GOT3 (cell line): ENCODE measurements at places on chromosomes 5 and 9.

GRCh38 chr5:135005076-135005475, 29.0 kb downstream of the PITX1 start:
- no peak for DNase-seq

GRCh38 chr5:36096486-36096885, 29.8 kb upstream of the UGT3A2 start:
- DNase-seq: no peak

DNA sequence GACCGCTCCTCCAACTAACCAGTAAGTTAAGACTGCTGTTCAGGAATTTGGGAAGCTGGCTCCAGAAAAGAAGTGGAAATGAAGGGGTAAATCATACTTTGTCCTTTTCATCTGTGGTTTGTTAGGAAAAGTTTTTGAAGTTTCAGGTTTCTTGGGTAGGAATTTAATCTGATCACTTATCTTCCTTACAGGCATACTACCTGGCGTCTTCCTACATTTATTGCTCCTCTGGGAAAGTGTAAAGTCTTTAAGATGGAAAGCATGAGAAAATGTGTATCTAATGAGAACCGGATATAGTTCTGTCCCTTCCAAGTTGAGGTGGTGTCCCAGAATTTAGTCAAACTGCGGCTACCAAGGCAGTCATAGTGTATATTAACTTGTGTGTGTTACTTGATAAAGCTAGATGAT, 1.3 kb downstream of the RASA1 start:
- no peak for DNase-seq

DNA sequence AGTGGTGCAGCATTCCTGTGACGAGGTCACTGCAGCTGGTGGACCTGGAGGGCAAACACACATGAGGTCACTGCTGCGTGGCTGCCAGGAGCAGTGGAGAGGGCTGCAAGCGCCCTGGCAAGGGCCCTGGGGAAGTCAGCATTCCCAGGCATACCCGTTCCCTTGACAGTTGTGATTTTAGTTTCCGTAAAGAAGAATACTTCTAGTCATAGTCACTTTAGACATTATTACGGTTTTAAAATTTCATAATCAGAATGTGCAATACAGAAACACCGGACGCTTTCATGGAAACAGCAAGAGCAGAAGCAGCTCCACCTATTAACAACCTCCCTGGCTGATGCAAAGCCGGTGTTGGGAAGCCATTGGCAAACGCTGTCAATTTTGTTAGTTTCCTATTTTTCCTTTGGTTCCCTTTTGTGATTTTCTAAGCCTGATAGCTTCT, 129.8 kb downstream of the GADD45G start:
- DNase-seq: no peak

DNA sequence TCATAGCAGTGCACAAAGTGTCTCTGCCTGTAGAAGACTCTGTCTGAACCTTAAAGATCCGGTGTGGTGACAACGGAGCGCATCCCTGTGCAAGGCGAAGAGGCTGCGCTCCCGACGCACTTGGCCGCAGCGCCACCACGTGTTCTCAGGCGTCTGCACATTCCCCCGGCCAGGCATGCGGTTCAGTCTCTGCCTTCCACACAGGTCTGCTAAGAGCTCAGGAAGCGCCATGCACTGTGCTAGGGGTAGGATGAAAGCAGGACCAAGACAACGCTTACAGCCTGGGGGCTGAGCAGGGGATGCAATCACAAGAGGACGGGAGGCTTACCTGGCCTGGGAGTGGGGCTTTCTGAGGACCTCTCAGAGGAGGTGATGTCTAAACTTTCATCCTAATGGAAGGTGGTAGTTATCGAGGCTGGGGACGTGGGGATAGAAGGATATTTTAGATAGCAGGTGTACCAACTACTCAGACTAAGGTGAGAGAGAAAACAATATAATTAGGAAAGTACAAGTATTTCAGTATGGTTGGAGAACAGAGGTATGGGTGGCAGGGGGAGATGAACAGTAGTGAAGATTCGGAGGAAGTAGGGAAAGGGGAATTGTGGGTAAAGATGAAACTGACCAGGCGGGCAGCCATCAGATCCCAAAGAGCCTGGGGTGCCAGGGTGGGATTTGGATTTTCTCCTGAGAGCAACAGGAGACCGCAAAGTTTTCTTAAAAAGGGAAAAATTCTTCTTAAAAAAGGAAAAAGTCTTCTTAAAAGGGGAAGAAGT, 13.3 kb downstream of the CAPSL start:
- DNase-seq: peak; percentile 22

DNA sequence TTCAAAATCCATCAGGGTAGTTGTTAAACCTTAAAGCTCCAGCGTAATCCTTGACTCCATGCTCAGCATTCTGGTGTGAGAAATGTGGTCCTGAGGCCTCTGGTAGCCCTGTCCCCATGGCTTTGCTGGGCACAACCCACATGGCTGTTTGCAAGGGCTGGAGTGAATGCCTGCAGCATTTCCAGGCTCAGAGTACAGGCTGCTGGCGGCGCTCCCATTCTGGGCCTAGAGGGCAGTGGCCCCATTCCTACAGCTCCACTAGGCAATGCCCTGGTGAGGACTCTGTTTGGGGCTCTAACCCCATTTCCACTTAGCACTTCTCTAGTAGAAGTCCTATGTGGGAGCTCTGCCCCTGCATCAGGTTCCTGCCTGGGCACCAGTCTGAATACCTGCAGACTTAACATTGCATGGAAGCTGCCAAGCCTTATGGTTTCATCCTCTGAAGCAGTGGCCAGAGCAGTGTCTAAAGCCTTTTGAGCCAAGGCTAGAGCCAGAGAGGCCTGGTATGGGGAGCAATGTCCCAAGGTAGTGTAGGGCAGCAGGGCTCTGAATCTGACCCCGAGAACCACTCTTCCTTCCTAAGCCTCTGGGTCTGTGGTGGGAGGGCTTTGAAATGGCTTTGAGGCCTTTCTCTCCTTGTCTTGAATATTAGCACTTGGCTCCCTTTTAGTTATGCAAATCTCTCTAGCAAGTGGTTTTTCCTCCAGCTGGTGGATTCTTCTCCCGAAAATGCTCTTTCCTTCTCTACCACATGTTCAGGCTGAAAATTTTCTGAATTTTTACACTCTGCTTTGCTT, 5.8 kb upstream of the ALDH1A1 start:
- DNase-seq: no peak

DNA sequence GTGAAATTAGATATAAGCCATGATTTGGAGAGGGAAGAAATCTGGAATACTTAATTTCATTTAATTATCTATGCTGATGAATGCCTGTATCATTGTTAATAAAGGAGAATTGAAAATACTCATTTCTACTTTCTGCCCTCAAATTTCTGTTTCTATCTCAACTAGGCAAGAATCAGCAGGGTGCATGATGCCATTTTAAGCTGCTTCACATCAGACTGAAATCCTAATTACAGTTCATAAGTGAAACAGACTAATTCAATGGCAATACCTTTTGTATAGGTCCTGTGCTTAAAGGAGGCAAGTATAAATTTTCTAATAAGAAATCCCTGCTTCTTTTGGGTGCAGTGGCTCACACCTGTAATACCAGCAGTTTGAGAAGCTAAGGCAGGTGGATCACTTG, 22.3 kb upstream of the TAL2 start:
- no peak for DNase-seq

DNA sequence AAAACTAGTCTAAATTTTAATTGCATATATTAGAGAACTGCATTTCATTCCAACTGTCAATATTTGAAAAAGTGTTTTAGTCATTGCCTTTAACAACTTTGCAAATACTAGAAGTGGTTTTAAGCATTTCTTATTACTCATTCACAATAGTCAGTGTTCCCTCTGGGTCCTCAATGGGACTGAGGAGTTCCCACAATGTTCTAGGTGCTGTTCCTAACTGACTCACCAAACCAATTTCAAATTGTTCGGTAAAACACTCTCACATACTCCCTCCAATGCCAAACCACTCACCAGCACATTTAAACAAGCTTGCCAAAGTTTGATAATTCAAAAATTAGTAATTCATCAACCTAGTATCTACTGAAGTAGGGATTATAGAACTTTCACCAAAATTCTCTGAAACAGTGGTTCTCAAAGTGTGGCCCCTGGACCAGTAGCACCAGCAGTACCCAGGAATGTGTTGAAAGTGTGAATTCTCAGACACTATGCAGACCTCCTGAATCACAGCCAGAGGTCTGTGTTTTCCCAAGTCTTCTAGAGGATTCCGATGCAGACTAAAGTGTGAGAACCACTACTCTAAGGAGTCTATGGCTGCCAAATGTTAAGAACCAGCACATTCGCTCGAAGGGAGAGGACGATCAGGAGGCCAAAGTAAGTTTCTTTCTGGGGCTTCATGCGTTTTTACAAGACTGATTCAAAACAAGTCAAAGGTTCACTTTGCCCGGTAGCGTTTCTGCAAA, 72.8 kb downstream of the APBA1 start:
- no peak for DNase-seq

DNA sequence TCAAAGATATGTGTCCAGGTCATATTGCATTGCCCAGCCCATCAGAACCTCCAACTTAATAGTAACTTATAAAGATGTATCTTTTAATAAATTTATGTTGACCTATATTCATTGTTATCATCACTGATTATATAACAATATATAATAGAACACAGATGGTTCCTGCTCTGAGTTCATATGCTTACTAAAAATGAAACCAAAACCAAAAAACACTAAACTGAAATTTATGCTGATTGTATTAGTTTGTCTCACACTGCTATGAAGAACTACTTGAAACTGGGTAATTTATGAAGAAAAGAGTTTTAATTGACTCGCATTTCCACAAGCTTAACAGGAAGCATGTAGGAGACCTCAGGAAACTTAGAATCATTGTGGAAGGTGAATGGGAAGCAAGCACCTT, 462.5 kb upstream of the TYRP1 start:
- no peak for DNase-seq

- no peak for DNase-seq
These were observed 19.9 kb downstream of the C9orf152 start for GRCh38 chr9:110188101-110188500.

GRCh38 chr9:21608200-21608599, 126.1 kb upstream of the IFNE start:
- no peak for DNase-seq

DNA sequence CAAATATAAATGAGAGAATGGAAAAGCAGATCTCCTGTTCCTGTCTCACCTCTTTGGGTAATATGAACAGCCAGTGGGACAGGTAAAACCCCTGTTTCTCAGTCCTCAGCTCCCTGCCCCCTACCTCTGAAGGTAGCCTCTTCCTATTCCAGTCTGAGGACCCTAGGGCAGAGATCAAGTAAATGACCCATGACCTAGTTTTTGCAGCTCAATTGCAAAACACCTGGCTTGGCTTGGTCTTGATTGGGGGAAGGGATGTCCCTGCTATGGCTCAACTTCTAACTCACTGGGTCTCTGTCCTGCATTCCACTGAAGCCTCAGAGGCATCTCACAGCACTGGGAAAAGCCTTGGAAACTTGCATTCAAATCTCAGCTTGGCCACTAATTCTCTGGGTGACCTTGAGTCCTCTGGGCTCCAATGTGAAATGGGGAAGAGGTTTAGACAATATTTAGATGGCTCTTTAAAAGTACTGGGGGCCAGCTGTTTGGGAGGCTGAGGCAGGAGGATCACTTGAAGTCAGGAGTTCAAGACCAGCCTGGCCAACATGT, 1.6 kb upstream of the GALT start:
- DNase-seq: no peak

GRCh38 chr9:76586390-76587314, 127.7 kb downstream of the GCNT1 start:
- DNase-seq: no peak

- no peak for DNase-seq
These were observed 17.6 kb upstream of the UBE2D2 start for GRCh38 chr5:139543423-139543991.

GRCh38 chr5:169335806-169336205, 34.9 kb upstream of the SLIT3 start:
- no peak for DNase-seq

DNA sequence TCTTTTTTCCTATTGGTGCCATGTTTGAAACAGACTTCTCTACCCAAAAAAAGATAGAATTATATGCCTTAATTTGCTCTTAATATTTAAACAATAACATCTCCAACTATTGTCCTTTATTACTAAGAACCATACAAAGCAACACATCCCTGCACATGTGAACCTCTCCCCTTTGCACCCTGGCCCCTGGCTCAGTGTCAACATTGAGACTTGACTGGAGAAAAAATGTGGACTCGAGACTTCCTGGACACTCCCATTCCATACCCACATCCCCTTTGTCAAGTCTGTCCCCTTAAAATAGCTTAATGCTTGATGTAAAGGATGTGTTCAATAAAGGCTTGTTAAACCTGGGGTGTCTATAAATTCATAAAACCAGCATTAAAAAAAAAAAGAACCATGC, 53.2 kb downstream of the TTC39B start:
- DNase-seq: no peak

DNA sequence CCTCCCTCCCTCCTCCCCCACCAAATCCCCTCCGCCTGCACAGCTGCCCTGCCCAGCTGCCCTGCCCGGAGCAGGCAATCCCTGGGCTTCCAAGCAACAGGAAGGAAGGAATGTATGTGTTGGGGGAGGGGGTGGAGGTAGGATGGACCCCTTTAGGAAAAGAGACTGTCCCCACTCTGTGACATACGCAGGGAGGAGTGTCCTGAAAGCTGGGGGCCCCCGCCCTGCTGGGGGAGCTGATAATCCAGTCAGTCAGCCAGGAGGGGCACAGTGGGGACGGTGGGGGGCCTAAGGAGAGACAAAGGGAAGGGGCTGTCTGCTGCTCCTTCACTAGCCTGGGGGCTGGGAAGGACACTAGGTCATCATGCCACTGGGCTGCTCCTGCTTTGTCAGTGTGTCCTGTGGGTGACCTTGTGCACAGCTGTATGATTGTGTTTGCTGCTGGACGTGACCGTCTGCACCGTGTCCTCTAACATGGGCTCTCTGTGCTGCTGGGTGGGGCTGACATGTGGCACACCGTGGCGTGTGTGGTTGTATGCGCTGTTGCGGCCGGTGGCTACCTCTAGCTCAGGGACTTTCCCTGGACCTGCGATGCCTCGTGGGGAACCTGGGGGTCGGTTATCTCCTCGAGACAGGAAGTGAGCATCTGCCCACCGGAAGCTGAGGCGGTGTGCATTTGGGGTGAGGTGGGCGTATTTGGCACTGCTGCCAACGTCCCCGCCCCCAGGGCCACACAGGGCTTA, 3.0 kb downstream of the N4BP3 start:
- DNase-seq: no peak

DNA sequence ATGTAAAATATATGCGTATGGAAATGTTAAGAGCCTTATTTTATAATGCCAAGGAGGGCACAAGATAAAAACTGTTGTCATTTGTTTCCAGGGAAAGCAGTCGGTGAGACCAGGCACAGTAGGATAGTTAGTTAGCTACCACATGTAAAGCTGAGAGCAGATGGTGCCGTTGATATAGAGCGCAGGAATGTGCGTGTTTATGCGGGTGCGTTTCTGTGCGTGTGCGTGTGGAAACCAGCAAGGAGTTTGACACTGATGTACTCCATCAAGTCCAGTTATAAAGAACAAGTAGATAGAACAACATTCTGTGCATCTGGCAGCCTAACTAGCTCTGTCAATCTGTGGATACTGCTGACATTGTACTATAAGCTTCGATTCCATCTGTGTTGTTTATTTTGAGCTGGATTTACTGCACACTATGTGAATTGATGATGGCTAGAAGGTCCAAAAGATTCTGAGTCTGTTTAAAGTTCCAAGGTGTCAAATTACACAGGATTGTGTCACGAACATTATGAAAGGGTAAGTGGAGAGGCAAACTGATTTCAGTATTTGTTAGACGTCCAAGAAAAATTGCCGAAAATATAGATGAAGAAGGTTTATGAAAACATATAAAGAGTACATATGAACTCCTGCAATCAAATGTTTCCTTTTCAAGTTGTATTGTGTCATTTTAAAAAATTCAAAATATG, 494.9 kb upstream of the MEF2C start:
- DNase-seq: no peak
